ENCODE measurements at places on chromosomes 16 and 17.

DNA sequence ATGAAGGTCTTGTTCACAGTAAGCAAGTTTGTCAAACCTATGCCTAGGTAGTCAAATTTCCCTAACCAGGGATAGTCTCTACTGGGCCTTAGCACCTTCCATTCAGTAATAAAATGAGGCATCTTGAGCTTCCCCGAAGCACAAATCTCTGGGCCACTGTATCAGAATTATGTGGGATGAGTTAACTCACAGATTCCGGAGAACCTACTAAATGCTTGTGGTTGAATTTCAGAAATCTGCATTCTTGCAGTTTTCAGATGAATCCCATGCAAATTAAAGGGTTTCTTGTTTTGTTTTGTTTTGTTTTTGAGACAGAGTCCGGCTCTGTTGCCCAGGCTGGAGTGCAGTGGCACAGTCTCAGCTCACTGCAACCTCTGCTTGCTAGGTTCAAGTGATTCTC is 478.8 kb upstream of the HSBP1 start:
- no peak for DNase-seq

GRCh38 chr16:10153985-10154384 is 28.2 kb downstream of the GRIN2A start:
- DNase-seq = no peak

- no peak for DNase-seq
Measured at GRCh38 chr16:66521951-66522771, 27.8 kb downstream of the TK2 start.

DNA sequence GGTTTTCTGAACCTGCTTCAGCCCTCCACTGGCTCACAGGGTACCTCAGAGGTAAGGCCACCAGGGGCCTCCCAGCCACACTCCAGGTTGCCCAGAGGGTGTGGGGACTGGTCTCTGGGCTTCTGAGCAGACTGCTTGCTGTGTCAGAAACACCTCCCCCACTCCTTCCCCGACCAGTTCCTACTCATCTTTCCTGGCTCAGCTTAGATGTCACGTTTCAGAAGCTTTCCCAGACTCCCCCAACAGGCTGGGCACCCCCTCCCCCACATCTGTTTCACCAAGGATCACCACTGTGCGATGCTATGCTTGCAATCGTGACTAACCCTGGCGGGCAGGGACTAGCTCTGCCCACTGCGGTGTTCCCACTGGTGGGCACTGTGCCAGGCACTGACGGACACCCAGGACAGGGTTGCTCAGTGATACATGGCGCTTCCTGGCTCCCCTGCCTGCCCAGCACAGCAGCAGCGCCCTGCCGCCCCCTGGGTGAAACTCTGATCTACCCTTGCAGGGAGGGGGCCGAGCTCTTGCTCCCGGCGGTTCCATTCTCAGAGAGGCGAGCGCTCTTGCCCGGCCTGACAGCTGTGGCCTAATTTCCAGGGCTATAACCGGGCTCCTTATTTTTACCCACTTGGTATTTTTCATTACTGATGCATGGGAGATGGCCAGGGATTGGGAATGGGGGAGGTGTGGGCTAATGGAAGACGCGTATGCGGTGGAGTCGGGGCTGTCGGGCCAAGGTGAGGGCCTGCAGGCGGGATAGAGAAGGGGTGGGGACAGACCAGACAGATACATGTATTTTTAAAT is 29.4 kb upstream of the MTSS2 start:
- DNase-seq = peak; percentile 59

DNA sequence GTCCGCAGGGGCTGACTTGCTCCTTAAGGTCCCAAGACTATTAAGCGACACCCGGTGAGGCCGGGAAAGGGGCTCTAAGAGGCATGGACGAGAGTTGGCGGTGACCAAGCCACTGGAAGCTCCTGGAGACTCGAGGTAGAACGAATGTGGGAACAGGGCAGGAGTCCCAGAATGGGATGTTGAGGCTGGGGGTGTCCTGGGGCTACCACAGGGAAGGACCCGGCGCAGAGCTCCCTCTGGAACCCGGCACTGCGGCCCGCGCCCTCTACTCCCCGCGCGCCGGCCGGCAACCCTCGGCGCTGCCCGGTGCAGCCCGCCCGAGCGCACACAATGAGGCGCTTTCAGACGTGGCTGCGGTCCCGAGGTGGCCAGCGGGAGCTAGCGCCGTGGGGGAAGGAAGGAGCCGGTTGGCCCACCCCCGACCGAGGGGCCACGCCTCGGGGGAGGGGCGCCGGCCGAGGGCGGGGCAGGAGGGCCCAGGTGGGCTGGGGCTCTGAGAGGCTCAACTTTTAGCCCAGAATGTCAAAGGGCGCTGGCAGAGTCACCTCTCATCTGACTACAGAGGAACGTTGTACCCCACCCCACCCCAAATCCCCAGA is at the start of gene CHST6:
TSS of gene CHST6 (minus strand) at position 366 of the 599 bp plus-strand sequence. CDS start 15,613 bp downstream, outside the sequence.
- peak; percentile 73 for DNase-seq

GRCh38 chr17:41199421-41200078 is 9.9 kb downstream of the KRTAP9-1 start:
- DNase-seq = no peak
